ENCODE measurements at places on chromosomes 1 and 21.

DNA sequence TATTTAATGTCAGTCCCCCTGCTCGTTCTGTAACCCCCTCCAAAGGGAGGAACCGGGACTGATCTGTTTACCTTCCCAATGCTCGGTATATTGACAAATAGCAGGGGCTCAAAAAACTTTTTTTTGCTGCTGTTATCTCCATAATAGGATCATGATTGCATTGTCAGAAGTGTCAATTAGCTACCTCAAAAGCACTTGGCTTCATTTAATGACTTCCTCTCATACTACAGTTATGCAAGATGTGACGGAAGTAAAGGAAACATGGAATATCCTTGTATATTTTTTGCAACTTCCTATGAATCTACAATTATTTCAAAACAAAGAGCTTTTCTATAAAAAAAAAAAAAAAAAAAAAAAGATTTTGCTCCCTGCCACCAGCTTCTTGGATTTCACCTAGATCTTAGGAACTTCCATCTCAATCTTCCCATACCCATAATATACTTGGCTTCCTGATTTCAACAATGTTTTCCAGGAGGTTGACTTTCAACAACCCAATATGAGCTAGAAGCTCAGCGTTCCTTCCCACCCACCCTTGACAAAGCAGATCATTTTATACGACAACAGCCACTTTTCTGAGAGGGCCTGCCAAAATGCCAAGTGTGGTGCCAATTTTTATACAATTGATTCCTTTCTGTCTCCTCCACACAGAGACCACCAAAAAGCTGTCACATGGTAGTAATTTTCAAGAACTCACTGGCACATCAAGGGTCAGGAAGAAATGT lies 71.7 kb downstream of the SETD4 start:
- no peak for DNase-seq

GRCh38 chr1:182325339-182325738 lies 66.3 kb downstream of the GLUL start:
- DNase-seq = no peak

DNA sequence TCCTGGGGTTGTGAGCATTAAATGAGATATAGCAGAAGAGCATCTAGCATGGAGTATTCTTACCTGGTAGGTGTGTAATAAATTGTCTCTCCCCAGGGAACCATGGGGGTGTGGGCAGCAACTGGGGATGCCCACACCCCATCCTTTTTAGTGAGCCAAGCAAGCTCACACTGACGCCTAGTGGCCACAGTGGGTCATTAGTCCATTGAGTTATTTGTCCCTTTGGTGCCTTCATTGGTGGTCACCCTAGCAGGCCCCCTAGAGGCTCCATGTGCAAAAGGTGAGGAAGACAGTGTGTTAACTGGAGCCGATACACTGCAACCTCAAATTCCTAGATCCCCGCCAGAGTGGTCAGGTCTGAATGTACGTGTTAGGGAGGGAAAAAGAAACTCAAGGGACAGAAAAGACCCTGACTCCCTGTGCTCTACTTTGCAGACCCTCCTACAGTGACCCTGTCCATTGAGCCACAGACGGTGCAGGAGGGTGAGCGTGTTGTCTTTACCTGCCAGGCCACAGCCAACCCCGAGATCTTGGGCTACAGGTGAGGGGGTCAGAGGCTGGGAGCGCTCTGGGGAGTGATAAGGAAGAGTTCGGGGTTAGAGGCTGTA lies 93.3 kb upstream of the CD1D start:
- DNase-seq = no peak

GRCh38 chr1:200154069-200154767 lies 126.7 kb downstream of the NR5A2 start:
- DNase-seq = no peak

GRCh38 chr21:39232861-39233291 lies 49.6 kb upstream of the PSMG1 start:
- no peak for DNase-seq

GRCh38 chr1:105210747-105211146 lies 1461.0 kb downstream of the AMY1C start:
- DNase-seq = no peak

DNA sequence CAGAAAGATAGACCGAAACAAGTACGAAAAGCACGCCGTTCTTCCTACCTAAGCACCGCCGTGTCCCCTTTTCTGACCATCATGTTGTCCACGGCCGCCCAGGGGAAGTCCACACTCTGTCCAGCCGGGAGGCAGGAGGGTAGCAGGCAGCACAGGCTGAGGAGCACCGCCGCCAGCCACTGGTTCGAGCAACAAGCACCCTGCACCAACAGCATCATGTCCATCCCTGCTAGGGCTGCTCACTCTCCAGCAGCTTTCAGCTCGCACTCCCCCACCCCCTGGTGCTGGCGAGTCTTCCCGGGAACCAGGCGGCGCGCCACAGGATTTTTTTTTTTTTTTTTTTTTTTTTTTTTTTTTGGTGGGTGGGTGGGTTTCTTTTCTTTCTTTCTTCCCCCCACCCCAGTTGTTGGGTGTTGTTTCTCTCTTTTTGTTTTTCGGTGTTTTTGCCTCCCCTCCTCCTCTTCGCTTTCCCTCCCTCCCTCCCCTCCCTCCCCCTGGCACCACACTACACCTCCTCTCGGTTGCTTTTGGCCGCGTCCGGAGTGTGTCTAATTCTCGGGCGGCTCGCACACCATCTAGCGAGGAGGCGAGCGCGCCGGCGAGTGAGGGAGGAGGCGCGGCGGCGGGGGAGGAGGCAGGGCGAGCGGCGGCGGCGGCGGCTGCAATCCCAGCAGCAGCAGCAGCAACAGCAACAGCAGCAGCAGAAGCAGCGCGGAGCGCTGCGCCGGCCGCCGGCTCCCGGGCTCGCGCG lies at the start of gene NEGR1:
TSS of gene NEGR1 (minus strand) at position 269 of the 751 bp plus-strand sequence.
- no peak for DNase-seq

GRCh38 chr1:54052431-54052933 lies 522 bp downstream of the TMEM59 start:
- no peak for DNase-seq

GRCh38 chr1:87588495-87588894 lies 259.8 kb downstream of the LMO4 start:
- DNase-seq = no peak

- DNase-seq = no peak
Observed at GRCh38 chr1:221760911-221761310, 19.0 kb upstream of the DUSP10 start.

DNA sequence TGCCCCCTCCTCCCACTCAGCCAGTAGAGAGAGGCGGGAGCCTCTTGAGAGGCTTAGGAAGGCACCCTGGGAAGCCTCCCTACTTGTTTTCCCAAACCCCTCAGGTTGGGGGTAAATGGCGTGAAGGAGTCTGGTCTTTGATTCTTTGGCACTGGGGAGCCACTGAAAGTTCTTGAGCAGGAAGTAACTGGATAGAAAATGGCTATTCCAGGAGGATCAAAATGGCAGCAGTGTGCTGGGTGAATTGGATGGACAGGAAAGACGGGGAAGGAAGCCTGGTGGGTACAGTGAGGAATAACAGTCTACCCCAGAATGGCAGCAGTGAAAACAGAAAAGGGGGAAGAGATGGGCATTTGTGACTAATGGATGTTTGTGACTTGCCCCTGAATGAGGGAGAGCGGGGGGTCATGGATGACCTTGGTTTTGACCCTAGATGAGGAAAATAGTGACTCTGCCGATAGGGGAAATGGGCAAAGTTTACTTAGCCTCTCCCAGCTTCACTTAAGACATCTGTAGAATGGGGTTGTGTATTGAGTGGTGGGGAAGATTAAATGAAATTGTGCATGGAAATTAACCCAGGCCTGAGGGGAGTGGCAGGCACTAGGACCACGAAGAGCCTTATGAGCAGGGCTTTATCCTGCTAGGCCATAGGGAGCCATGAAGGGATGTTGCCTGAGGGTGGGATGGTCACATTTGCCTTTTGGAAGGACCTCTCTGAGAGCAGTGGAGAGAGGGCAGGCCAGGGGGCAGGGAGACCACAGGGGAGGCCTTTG lies 32.7 kb downstream of the TMEM51 start:
- DNase-seq = no peak

DNA sequence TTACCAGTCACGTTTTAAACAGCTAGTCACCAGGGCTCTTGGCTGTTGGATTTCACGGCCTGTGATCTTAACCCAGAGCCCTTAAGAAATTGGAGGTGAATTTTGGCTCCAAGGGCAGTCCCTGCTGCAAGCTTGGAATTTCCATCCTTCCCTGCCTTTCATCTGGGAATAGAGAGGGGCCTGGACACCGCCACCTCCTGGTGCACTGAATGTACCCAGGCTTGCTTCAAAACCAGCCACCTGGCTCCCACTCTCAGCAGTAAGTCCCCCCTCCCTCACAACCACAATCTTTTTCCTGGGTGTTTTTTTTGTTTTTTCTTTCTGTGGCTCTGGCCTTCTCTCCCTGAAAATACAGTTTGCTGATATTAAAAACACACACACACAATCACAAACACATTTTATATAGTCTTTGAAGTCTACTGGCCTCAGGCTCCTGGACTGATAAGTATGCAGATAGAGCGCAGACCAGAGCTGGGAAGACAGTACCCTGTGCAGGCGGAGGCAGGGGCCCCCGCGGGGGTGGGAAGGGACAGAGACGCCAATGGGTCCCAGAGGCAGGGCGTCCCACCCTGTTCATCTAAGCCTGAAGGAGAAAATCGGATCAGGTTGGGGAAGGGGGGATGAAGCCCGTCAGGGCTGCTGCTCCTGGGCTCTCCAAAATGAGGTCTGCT lies 65.8 kb upstream of the IGSF21 start:
- no peak for DNase-seq

GRCh38 chr1:19038096-19038495 lies 81.6 kb upstream of the IFFO2 start:
- no peak for DNase-seq

DNA sequence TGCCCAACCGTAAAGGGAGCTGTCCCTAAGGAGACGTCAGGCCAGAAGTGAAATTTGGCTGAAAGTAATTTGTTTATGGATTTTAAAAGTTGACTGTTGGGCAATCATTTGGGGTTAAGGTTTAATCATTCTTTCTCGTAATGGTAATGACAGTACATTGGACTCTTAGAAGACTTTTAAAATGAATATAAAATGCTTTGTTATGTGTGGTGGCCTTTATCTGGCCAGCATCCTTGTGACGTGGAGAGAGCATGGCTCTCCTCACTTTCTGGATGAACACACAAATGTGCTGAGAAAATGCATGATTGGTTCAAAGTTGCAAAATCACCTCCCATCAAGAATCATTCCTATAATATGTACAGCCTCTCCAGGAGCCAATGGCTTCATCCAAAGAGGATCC lies 160.2 kb downstream of the DHRS3 start:
- DNase-seq = no peak

DNA sequence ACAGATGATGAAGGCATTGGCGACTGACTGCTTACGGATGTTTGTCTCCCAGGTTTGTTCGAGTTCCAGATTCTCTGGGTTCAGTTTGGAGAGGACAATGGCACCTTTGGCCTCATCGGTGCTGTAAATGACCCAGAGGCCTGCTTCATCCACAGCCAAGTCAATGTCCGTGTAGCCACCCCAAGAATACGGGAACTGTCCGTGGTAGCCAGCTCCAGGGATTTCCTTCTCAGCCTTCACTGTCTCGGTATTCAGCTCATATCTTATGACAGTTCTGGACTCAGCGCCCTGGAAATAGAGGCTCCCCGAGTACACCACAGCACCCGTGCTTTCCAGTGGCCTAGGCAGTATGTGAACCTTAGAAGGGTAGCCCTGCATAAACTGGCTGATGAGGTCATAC lies 14.1 kb downstream of the MYOCOS start:
- DNase-seq = no peak

DNA sequence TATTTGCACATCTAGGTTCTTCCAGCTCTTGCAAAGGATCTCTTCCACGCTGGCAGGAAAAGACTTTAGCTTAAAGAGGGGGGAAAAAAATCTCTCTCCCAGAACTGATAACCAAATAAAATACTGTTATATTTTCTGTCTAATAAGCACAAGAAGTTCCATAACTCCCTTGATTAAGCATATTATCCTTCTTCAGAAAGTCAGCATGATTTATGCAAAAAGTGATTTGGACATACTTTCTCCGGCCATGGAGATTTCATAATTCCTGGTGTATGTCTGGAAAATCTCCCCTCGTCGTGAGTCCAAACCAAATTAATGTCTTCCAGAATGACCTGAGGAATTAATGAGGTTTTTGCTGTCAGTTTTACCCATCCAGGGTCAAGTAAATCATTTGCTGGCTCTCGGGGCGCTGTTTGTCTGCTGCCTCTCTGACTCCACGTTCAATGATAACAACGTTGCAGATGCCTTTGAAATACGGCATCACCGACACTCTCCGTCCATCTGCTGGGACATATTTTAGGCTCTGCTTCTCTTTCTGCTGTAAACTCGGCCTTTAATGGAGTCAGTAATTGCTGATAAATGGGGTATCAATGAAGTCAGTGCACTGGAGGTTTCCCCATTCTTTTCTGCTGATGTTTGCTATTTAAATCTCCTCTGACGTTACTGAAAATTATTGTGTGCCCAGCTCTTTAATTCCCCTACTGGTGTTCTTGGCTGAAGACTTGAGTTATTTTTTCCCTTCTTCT lies 112.9 kb downstream of the HLX start:
- no peak for DNase-seq

GRCh38 chr1:3750741-3751140 lies 1.5 kb upstream of the CCDC27 start:
- no peak for DNase-seq

GRCh38 chr1:95542936-95543335 lies 308.9 kb downstream of the RWDD3 start:
- DNase-seq = no peak

- peak; percentile 3 for DNase-seq
Observed at GRCh38 chr1:241998412-241998921, 431 bp downstream of the MAP1LC3C start.

DNA sequence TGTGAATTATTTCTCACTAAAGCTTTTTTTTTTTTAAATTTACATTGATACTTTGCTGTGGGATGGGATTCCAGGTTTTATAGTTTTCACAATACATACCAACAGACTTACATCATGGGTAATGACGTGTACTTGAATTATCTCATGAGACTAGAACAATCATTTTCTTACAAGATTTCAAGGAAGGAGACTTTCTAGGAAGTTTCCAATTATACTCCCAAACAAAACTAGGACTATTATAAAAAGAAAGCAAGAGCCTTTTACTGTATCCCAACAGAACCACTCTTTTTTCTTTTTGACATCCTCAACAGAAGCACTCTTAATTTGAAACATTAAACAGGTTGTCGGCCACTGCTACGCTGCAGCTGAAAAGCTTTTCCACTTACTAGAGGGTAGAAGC lies 48.7 kb downstream of the TESK2 start:
- DNase-seq = no peak

GRCh38 chr1:202807926-202808757 lies at the start of gene KDM5B:
Gene KDM5B, minus strand, starts transcription at chr1:202808421. Its CDS starts 116 bp downstream, at chr1:202808305.
- DNase-seq = no peak

DNA sequence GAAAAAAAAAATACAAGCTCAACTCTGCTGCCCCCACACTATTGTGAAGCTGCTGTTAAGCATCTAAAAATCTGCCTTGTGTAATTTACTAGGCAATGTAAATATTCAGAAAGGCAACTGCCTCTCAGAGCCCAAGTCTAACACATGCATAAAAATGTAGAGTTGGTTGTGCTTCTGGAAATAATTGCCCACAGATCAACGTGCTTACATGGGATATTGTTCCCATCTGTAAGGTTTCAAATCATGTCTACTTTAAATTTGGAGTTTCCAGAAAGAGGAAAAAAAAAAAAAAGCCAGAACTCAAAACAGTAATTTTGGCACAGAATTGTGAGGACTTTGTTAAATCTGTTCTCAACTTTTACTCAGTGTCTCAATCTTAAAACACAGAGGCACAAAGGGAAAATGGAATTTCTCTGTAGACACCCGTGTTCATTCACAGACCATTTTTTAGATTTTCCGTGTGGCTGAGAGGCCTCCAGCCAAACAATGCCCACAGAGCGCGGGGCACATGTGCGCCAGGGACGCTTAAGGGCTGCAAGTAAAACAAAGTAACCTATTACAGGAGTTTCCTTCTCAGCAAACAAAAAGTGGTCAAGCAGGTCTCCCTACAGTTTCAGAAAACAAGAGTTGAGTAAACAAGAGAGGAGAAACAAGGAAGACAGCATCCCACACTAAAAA lies 115.5 kb downstream of the RERE start:
- no peak for DNase-seq
